Caco-2 (cell line): ENCODE measurements at places on chromosomes 2 and 18. TPM values are rescaled to one million over a fixed set of nuclear protein-coding genes. Genes with fewer than 3 reads are reported as not detected.

The GNAL gene
- total RNA-seq = 24.5 and 28.4 TPM in 2 replicates

The TMEM37 gene
- 13.8 and 15.8 TPM in 2 replicates for total RNA-seq

The SAG gene
- not detected in 2 replicates for total RNA-seq

DNA sequence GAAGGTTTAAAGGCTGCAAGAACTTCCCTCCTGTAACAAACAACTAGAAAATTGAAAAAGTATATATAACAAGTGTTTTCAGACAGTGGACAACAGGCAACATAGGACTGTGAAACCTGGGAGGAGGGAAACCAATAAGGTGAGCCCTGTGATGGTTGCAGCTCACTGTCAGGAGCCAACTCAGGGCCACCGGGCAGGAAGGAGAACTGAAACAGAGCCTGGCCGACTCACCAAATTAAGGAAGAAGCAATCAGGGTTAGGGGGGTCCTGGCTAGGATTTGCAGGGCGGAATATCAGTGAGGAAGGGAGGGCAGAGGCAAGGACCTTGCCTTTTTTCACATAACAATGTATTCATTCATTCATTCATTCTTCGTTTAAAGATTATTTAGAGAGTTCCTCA lies 21.8 kb upstream of the CNRIP1 start:
- peaks cover 2% of the 10 kb centered on the region; the same call in 1 of the 2 replicates for H3K4me1 ChIP-seq
- no peak overlapping the region for H3K27ac ChIP-seq
- no peaks in the 10 kb centered on the region for H3K36me3 ChIP-seq

DNA sequence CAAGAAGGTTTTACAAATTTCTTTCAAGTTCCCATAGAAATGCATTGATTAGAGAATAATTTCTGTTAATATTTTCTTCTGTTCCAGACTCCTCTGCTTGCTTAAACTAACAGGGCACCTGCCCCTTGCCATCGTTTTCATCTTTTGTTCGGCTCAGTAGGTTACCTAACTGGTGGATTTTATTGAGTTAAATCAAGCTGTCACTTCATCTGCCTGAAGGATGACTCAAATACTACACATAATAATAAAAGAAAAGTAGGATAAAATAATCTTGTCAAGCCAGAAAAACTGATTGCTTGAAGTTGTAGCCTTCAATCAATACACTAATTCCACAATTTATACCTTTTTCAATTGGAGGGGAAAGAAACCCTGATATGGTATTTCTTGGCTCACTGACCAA lies 234.0 kb downstream of the NR4A2 start:
- H3K27me3 ChIP-seq = no peaks in the 10 kb centered on the region
- no peak for DNase-seq
- no peaks in the 10 kb centered on the region for H3K36me3 ChIP-seq
- peaks cover 4% of the 10 kb centered on the region; the same call in 1 of the 2 replicates for H3K4me1 ChIP-seq
- no peak overlapping the region for H3K27ac ChIP-seq

DNA sequence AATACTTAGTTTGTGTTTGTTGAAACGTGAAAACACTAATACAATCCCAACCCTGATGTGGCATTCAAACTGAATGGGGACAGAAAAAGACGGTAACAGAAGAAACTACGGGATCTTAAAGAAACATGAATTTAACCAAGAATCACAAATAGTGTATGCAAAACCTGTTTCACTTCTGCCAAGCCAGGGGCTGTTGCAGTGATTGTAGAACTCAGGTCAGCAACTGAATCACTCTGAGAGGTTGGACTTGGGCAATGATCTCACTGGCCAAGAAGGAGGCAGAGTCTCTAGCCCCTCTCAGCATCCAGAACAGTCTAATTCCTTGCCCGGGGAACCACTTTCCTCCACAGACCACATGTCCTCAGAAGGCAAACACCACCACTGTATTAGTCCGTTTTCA lies 54.9 kb upstream of the CRIM1 start:
- DNase-seq = no peak
- H3K27ac ChIP-seq = no peak overlapping the region
- no peaks in the 10 kb centered on the region for H3K27me3 ChIP-seq
- no peaks in the 10 kb centered on the region for H3K36me3 ChIP-seq
- no peak overlapping the region for H3K4me3 ChIP-seq
- no peaks in the 10 kb centered on the region for H3K4me1 ChIP-seq

GRCh38 chr2:197793456-197793855 lies 8.3 kb upstream of the BOLL start:
- H3K4me3 ChIP-seq = no peak overlapping the region
- DNase-seq = no peak
- no peak overlapping the region for H3K27ac ChIP-seq
- H3K4me1 ChIP-seq = no peaks in the 10 kb centered on the region

DNA sequence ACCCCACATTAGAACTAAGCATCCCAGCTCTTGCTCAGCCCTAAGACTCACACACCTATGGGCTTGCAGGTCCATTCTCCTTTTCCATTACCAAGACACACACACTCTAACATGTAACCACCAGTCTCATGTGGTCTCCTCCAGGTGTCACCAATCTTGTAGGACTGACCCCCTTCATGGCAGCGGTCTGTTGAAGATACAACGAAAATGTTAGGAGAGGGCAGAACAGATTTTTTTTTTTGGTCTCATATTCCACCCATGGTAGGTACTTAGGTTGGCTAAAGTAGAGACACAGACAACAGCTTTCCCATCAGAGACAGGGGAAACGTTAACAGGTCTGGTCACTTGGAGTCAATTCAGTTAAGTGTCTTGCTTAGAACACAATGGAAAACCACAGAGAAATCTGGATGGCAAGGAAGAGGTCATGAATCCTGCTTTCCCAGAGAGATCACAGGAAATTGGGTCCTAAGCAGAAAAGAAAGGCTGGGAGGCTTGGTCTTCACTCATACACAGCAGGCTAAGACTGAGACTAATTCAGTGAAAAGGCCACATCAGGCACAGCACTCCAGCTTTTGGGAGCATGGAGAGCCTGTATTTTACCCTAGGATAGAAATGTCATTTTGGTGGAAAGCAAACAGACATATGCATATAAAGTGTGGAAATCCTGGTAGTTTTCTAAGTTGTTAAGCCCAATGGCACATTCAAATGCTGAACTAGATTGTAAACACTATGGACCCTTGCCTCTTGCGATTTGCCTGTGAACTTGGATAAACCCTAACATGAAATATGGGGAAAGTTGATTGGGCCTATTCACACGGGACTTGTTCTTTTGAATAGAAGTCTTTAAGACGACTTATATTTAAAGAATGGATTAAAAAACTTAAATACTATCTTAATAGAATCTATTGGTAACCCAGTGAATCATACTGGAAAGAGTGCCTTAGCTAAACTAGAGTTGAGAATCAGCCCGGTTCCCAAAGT lies 3.8 kb downstream of the FN1 start:
- H3K4me1 ChIP-seq = peaks cover 18% of the 10 kb centered on the region
- DNase-seq = no peak
- peaks cover 7% of the 10 kb centered on the region for H3K36me3 ChIP-seq
- peak overlapping the region; percentile 3 for H3K27ac ChIP-seq
- no peak overlapping the region for H3K4me3 ChIP-seq
- no peaks in the 10 kb centered on the region for H3K27me3 ChIP-seq

DNA sequence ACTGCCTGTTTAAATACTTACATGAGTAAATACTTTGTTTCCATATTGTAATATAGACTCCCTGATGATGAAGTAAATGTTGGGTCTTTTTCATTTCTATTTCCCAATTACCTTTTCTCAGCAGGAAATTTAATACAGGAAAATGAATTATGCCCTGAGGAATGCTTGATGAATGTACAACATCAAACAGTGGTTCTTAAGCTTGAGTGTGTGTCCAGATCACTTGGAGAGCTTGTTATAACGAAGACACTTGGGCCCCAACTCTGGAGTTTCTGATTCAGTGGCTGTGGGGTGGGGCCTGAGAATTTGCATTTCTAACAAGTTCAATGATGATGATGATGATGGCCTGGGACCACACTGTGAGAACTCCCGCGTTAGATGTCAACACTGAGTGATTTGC lies 7.1 kb upstream of the ME2 start:
- no peak for DNase-seq
- H3K27ac ChIP-seq = no peak overlapping the region
- H3K36me3 ChIP-seq = no peaks in the 10 kb centered on the region
- H3K4me3 ChIP-seq = no peak overlapping the region
- H3K27me3 ChIP-seq = no peaks in the 10 kb centered on the region
- no peaks in the 10 kb centered on the region for H3K4me1 ChIP-seq

GRCh38 chr2:178327516-178327915 lies 123.5 kb downstream of the PRKRA start:
- H3K4me3 ChIP-seq = no peak overlapping the region
- H3K4me1 ChIP-seq = peaks cover 34% of the 10 kb centered on the region
- no peaks in the 10 kb centered on the region for H3K36me3 ChIP-seq
- no peak overlapping the region for H3K27ac ChIP-seq
- peak; percentile 46 for DNase-seq

- peak overlapping the region; percentile 11; the same call in 1 of the 2 replicates for H3K4me3 ChIP-seq
- no peaks in the 10 kb centered on the region for H3K36me3 ChIP-seq
- H3K27ac ChIP-seq = no peak overlapping the region
- peaks cover 10% of the 10 kb centered on the region; the same call in 1 of the 2 replicates for H3K4me1 ChIP-seq
- DNase-seq = no peak
- H3K27me3 ChIP-seq = peaks cover 10% of the 10 kb centered on the region
Observed at GRCh38 chr2:207164006-207164831, 1.5 kb downstream of the KLF7 start.
